ENCODE measurements at places on chromosomes 5 and 9.

DNA sequence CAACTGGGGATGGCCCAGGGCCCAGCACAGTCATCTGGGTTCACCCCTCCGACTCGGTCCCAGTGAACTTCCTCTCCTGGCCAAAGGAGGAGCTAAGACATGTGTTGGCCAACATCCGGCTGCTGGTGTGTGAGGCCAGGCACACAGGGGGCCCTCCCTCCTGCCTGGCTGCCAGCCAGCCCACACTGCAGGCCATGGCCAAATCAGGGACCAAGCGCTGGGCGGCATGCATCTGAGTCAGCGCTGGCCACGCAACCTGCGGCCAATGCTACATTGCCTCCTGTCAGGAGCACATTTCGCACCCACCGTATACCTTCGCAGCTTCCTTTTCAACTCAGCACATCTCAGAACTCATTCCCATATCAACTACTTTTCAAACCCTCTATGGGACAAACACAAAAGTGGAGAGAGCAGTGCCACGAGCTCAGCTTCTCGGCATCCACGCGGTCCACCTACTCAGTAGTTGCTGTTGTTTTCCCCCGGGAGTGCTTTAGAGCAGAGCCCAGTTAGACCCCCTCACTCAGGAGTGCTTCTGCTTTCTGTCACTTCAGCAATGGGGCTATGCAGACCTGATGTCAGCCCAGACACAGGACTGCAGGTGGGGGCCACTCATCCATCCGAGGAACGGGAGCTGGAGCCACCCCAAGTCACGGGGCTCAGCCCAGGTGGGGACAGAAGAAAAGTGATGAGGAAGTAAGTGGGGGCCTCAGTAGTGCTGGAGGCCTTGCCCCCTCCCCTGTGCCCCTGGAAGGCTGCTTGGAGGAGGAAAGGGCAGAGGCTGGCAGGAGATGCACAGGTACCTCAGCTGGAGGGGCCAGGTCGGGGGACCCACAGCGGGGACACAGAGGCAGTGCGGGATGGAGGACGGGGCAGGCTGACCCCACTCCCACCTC lies 13.9 kb downstream of the NINJ1 start:
- DNase-seq: no peak

DNA sequence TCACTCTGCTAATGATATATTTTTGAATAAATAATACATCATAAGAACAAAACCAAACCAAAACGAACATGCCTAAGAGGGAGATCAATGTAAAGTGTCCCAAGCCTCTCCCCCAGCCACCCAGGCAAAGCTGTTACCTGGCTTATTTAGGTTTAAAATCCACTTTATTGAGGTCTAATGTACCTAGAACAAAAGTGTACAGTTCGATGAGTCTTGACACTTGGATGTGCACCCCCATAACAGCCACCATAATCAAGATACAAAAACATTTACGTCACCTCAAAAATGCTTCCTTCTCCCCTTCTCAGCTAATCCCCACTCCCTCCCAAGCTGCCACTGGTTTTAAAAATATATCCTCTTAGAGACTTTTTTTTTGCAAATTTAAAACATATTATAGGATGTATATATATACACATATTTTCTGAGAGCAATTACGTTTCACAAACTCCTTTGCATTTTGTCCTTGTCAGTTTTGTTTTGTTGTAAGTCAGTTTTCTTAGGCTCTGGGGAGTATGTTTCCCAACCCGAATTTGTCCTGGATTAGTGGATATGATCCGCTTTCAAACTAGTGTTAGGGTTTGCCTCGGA lies 8.3 kb upstream of the NKX2-5 start:
- no peak for DNase-seq

- DNase-seq: no peak
Observed at GRCh38 chr5:56482363-56482762, 249.2 kb upstream of the ANKRD55 start.

DNA sequence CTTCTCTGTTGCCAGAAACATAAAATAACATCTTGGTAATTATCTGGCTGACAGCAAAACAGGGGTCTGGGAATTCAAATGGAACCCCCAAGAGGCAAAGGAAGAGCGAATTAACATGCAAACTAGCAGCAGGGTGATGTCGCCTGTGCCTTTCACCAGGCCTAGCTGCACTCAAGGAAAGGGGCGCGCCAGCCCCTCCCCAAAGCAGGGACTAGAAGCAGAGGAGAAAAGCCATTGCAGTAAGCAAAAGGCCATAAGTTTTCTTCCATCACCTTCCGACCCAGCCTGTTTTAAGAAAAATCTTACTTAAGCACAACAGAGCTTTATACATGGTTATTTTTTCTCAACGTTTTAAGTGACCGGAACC lies 539 bp downstream of the POC5 start:
- no peak for DNase-seq

- no peak for DNase-seq
Observed at GRCh38 chr9:92100237-92100911, 14.8 kb downstream of the SPTLC1 start.

GRCh38 chr5:174837919-174838902 lies 113.8 kb downstream of the MSX2 start:
- no peak for DNase-seq

GRCh38 chr9:95130484-95130883 lies 187.0 kb downstream of the FANCC start:
- no peak for DNase-seq

- no peak for DNase-seq
Observed at GRCh38 chr5:40568548-40568947, 111.2 kb upstream of the PTGER4 start.

DNA sequence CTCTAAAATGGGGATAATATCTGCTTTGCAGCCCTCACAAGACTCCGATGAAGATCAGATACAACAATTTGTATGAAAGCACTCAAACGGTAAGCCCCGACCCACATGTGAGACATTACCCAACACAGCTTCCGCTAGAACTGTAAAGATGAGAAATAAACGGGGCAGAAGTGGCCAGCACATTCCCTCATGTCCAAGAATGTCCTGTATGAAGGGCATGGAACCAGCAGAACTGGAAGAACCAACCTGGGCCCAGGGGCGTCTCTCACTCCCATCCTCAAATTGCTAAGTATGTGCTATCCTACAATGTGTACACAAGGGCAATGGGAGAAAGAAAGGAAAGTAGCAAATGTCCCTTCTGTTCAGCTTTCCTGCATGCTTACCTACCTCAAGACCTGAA lies 33.0 kb downstream of the CCDC125 start:
- no peak for DNase-seq

DNA sequence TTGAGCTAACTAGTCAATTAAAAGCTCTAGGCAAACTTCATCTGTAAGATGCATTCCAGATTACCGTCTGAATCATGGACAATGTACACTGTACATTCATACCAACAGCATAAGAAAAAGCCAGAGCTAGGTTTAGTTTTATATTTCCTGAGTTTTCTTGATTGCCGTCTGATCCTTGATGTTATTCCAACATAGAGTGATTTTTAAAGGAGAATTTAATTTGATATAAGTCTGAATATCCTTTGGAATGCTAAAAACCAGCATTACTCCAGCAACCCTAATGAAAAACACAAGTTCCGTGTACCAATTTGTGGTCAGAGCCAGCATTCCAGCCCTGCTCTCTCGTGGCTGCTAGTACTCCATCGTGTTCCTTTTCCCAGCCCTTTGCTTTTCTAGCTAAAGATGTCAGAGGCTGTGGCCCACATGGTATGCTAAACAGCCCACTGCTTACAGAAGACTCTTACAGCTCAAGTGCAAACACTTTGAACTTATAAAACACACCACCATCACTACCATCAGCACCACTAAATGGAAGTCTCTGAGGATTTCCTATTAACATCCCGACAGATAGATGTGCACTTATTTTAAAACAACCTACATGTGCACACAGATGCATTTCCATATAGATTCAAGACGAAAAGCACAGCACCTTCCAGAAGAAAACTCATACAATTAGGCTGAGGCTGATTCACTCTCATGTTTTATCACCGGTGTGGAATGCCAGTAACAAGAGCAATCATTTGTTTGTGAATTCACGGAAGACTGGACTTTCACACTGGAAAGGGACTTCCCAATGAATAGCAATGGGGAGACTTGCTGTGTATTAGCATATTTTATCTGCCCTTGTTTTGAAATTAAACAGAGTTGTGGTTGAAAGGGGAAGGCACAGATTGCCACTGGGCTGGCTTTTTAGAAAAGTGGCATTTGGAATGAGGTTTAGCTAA lies 246.9 kb upstream of the GAS1 start:
- DNase-seq: no peak
